ENCODE measurements at places on chromosomes 3 and 15. TPM values are rescaled to one million over a fixed set of nuclear protein-coding genes. Genes with fewer than 3 reads are reported as not detected.
A peak's percentile ranks its signal among the peaks of the same experiment; 100 is the strongest.

DNA sequence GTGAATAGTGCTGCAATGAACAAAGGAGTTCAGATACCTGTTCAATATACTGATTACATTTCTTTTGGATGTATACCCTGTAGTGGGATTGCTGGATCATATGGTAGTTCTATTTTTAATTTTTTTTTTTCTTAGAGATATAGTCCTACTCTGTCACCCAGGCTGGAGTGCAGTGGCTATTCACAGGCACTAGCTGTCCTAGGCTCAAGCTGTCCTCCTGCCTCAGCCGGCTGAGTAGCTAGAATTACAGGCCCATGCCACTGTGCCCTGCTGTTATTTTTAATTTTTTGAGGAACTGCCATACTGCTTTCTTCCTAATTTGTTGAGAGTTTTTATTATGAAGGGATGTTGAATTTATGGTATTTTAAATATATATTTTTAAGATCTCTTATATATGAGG, 23.0 kb upstream of the CACNA2D3 start:
- DNase-seq: no peak

DNA sequence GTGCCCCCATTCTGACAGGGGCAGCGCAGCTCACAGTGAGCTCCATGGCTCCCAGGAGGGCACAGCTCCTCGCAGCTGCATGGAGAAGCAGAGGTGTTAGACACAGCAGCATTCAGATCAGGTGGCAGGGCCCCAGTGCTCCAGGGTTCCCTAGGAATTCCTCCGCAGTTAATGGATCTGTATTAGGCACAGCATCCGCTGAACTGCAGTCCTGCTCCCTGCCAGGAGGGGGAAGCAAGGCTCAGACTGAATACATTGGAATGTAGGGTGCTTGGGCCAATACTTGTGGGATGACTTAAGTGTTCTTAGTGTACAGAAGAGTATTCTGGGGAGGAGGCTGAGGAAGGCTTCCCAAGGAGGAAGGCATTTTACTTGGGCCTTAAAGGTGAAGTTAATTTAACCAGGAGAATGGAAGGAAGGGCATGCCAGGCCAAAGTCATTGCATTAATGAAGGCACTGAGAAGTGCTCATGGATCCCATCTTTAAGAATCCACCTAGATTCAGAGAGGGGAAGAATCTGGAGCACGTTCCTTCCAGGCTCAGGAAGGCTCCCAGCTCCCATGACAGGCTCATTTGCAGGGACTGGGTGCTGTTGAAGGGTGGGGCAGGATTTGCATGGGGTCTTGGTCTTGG, 111.6 kb downstream of the RAB11A start:
- DNase-seq: peak; percentile 53

DNA sequence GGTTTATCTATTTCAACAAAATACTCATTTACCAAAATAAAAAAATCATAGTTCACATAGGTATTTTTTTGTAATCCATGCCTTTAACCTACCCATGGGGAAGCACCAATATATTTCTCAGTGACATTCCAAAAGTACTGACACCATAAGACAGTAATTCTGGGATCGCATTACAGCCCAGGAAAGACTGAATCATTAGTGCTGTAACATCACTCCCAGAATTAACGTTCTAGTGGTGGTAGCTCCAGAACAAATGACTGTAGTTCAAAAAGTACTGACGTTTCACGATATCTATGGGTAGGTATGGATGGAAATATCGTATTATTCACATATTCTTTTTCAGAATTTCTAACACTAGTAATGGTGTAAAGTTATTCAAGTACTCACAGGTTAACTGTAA, 54.3 kb upstream of the NEK10 start:
- no peak for DNase-seq

DNA sequence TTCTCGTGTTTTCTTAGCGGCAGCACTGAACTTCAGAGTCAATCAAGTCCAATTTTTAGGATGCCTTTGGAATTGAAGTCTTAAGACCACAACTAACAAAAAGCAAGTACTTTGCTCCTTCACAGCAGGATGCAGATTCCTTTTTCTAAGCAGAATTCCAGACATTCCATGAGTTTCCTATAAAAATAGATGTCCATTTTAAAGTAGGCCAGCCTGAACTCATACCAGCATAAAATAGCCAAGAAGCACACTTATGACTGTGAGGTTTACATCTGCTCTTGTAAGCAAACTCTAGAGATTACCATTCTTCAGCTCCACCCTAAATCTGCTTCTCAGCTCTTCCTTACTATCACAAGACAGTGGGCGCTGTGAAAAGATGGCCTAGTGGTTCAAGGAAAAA, 85.8 kb downstream of the THBS1 start:
- DNase-seq: no peak

GRCh38 chr15:28182216-28182615, 83.1 kb upstream of the OCA2 start:
- no peak for DNase-seq

DNA sequence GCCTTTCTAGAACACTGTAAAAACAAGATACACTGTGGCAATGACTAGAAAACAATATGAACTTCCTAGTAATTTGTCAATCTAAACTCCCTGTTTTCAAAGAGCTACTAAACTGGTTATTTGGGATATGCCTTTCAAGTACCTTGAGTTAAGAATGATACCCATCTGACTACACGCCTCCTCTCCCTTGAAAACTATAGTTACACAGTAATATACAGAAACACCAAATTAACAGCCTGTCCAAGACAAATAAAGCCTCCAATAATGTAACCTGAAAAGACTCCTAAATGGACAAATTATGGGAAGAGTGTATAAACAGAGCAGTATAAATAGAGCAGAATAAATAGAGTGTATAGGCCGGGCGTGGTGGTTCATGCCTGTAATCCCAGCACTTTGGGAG, 70.1 kb downstream of the SMARCC1 start:
- DNase-seq: no peak

DNA sequence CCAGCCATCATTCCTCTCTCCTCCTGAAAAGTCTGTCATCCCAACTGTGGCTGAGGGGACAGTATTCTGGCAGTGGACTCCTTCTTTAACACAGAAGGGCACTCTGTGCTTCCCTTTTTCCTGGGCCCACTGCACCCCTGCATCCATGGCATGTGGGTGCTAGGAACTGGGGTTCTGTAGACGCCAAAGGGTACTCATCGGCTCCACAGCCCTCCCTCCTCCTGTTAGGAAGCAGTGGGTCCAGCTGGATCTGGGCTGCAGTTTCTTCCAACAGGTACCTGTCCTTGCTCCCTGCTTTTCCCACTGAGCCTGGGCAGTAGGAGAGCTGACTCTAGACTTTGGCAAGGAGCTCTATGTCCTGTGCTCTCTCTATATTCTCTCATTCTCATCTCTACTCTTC, 6.4 kb upstream of the MANF start:
- DNase-seq: no peak

DNA sequence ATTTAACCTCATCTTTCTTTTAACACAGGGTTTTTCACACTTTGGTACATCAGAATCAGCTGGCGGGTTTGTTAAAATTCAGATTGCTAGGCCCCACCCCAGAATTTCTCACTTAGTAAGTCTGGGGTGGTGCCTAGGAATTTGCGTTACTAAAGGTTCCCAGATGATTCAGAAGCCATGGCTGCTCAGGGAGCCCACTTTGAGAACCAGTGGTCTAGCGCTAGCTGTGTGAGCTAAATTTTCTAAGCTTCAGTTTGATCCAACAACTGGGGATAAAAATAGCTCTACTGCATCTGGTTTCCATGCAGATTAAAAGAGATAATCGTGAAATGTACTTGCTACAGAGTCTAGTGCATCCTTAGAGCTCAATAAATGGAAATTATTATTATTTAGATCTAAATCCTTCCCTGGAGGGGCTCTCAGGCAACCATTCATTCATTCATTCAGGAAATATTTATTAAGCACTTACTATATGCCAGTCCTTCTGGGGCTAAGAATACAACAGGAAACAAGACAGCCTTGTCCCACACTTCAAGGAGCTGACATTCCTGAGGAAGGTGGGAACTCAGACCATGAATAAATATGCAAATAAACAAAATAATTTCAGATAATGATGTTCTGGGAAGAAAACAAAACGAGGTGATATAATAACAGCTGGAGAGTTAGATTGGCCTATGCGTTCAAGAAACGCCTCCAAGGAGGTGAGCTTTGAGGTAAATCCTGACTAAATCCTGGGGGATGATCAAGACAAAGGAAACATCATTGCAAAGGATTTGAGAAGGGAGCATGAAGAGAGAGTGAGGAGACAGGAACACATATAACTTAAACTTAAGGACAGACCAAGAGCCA, 3.9 kb upstream of the CIDEC start:
- no peak for DNase-seq

DNA sequence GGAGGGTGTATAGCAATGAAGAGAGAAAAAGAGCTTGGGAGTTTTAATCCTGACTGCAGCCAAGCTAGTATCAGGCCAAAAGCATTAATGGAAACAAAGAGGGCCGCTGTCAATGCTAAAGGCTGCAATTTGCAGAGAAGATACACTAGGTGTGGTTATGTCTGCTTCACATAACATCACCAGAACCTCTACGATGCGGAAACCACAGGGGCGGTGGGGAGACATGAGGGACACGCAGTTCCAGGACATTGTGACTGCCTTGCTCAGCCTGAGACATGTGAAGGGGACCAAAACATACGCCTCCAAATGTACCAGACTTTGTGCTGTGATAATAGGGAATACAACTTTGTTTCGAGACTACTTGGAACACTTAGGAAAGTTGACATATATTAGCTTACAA, 88.4 kb downstream of the APBA2 start:
- peak; percentile 72 for DNase-seq

GRCh38 chr3:71117572-71118247, 465.8 kb downstream of the FOXP1 start:
- no peak for DNase-seq

DNA sequence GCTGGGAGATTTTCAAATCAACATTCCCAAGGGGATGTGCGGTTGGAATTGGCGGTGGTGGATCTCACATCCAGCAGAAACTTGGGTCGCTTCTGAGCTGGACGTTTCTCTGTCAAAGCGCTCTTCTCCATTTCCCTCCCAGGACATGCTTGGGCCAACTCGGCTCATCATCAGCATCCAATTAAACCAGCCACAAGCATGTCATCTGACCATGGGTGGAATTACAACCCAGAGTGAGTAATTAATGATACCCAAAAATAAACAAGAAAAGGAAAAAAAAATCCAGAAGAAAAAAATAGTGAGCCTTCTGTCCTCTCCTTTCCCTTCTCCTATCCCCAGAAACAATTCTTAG, 111.2 kb downstream of the XXYLT1 start:
- DNase-seq: no peak

DNA sequence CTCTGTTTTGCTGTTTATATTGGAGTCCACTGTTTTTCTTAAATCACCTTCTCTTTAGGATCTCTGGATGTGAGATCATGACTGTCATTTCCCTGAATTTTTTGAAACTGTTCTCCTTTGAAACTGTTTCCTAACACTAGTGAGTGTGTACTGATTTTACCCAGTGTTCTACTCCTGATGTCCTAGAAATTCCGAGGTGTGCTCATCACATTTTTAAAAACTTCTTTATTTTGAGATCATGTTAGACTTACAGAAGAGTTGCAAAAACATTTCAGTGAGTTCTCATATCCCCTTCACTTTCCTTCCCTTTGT, 292.6 kb downstream of the NFKBIZ start:
- no peak for DNase-seq

DNA sequence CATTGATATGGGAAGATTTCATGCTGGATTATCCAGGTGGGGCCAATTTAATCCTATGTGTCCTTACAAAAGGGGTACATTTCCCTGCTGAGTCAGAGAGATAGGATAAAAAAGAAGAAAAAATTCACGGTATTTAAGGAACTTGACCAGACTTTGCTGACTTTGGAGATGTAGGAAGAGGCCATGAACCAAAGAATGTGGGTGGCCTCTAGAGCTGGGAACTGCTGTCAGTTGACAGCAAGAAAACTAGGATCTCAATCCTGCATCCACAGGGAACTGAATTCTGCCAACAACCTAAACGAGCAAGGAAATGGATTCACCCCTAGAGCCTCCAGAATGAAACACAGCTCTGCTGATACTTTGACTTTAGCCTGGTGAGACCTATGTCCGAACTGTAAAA, 148.1 kb upstream of the SLC24A5 start:
- DNase-seq: no peak

- no peak for DNase-seq
These were observed 262.2 kb downstream of the CHL1 start for GRCh38 chr3:458653-459310.

DNA sequence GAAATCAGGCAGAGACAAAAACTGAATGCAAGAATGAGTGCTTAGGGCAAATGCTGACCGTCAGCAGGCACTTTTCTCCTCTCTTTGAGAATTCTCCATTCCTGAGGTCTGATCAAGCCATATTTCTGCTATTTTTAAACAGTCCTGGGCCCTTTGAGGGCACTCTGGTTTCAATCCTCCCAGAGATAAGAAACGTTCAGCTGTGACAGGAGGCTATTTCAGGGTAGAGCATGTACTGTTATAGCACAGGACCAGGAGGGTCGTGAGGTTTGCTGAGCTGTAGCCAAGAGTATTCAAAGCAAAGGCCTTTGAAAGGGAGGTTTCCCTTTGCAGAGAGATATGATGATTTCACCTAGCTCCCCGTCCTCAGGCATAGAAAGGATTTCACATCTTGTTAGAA, 39.6 kb upstream of the PDZRN3 start:
- DNase-seq: no peak

DNA sequence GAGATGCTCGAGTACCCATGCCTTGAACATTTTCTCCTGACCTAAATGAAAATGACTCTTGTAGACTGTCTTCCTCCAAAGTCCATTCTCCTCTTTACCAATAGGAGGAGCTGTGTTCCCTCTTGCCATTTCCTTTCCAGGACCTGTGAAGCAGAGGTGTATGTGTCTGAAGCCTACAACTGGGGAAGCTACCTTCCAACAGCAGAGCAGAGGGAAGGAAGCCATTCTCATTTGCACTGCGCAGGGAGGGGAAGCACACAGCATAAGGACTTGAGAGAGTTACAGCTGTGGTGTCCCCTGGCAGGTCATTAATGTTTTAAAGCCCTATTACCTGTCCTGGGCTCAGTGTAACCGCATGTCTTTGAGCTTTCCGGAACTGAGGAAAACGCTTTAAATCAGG, 38.7 kb downstream of the HSPBAP1 start:
- DNase-seq: peak; percentile 11

DNA sequence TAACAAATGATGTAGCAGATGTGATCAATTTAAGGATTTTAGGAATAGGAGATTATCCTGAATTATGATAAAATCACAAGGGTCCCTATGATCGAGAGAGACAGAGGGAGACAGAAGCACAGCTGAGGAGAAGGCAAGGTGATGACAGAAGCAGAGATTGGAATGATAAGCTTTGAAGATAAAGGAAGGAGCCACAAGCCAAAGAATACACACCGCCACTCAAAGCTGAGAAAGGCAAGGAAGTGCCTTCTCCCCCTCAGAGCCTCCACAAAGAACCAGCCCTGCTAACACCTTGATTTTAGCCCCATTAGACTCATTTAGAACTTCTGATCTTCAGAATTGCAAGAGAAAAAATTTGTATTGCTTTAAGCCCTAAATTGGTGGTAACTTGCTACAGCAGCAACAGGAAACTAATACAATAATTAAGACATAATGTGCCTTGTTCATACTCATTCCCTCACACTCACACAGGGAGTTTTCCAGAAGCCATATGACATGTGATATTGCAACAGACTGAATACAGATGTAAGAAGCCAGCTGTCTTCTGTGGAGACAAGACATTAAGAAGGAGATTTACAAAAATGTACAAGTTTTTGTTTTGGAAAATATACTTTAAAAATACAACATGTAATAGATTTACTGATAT, 38.2 kb downstream of the TRANK1 start:
- DNase-seq: no peak

Gene TOPBP1
- 80.1 TPM for total RNA-seq

Gene CCDC13
- not detected for total RNA-seq

Gene PPP1R14D
- total RNA-seq: not detected

Gene ERC2
- total RNA-seq: 0.52 TPM

All from activated CD8-positive, alpha-beta T cell treated with anti-CD3 and anti-CD28 coated beads for 36 hours (primary cell).